ENCODE measurements at places on chromosomes 6 and 20.
A peak's percentile ranks its signal among the peaks of the same experiment; 100 is the strongest.

- DNase-seq = no peak
Measured at GRCh38 chr6:24358219-24358821, 461 bp upstream of the DCDC2 start.

DNA sequence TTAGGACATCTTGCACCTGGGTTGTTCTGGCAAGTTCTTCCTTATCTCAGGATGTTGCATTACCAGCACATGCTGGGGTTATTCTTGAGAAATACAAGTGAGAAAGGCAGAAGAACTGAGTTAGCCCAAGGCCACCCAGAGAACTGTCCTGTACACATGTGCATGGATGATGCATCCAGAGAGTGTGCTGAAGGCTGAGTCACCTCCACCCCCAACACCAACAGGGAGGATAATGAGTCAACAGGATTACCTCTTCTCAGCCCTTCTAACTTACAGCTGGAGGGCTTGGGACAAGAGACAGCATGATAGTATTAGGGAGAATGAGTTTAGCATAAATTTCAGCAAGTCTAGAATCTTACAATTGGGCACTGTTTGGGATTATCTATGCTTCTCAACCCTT is 8.5 kb downstream of the SCGN start:
- peak; percentile 53 for DNase-seq

DNA sequence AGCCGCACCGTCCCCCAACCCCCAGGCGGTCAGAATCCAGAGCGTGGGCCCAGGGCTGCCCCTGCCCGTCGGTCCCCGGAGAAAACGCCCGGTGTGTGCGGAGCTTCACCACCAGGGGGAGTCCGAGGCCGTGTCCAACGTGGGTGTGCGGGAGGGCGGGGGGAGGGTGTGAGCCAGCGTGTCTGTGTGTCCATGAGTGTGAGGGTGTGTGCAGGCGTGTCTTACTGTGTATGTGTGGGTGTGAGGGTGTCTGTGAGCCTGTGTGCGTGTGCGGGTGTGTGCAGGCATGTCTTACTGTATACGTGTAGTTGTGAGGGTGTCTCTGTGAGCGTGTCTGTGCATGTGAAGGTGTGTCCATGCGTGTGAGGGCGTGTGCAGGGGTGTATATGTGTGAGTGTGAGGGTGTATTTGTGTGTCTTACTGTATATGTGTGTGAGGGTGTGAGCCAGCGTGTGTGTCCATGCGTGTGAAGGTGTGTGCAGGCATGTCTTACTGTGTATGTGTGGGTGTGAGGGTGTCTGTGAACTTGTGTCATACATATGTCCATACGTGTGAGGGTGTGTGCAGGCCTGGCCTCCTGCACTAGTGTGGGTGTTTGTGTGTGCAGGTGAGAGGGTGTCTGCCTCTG is 24.6 kb upstream of the GATA5 start:
- DNase-seq = peak; percentile 35

DNA sequence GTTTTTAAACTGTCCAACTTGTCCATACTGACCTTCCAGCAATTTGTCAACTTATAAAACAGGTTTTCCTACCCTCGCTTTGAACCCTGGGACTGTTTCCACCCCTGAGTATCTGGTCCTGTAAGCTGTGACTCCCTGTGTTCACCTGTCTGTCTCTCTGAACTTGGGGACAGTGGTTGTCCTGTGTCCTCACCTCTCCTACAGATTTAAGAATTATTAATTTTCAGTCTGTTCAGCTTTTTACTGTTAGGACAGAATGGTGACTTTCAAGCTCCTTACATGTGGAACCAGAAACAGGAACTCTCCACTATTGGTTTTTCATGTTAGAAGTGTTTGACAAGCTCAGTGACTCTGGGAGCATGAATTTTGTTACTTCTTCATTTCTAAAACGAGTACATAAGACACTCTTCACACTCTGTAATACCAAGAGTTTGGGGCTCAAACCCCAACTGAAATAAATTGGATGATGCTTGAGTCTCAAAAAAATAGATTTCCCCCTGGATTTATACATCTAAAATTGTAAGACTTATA is 713.9 kb downstream of the COL12A1 start:
- no peak for DNase-seq

GRCh38 chr6:138410972-138411880 is 7.2 kb downstream of the HEBP2 start:
- DNase-seq = peak; percentile 36

GRCh38 chr6:22656706-22657351 is 87.5 kb downstream of the HDGFL1 start:
- DNase-seq = no peak

DNA sequence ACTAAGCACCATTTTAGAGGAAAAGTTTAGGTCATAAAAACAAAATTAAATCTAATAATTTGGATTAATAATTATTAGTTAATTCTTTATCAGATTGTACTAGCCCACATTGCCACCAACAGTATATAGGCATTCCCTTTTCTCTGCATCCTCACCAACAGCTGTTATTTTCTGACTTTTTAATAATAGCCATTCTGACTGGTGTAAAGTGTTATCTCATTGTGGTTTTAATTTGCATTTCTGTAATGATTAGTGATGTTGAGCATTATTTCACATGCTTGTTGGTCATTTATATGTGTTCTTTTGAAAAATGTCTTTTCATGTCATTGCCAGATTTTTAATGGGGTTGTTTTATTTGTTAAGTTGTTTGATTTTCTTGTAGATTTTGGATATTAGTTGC is 319.1 kb upstream of the SYNCRIP start:
- DNase-seq = no peak

DNA sequence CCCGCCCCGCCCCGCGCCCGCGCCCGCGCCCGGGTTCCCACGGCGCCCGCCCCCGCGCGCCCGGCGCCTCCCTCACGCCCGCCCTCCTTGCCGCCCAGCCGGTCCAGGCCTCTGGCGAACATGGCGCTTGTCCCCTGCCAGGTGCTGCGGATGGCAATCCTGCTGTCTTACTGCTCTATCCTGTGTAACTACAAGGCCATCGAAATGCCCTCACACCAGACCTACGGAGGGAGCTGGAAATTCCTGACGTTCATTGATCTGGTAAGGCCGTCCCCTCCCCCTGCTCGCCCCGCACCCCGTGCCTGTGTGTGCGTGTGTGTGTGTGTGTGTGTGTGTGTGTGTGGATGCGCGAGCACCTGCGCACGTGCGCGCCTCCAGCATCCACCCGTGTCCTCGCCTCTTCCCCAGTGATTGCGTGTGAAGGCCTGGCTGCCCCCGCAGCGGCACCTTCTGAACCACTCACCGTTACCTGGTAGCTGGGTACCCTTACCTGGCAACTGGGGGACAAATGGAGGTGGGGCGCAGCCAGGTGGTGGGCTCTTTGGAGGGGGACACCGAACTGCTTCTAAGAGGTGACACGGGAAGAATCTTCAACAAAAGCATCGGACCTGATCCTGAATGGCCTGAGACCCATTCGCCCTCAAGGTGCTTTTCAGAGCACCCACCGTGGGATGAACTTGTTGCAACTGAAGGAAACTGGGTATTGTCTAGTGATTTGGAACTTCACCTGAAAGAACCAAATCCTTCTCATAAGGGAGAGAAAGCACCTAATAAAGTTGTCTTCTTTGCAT is at the start of gene AIG1:
AIG1 (plus strand) TSS at position 84 of the 791 bp plus-strand sequence; CDS start at position 121, 37 bp downstream.
- DNase-seq = peak; percentile 33

DNA sequence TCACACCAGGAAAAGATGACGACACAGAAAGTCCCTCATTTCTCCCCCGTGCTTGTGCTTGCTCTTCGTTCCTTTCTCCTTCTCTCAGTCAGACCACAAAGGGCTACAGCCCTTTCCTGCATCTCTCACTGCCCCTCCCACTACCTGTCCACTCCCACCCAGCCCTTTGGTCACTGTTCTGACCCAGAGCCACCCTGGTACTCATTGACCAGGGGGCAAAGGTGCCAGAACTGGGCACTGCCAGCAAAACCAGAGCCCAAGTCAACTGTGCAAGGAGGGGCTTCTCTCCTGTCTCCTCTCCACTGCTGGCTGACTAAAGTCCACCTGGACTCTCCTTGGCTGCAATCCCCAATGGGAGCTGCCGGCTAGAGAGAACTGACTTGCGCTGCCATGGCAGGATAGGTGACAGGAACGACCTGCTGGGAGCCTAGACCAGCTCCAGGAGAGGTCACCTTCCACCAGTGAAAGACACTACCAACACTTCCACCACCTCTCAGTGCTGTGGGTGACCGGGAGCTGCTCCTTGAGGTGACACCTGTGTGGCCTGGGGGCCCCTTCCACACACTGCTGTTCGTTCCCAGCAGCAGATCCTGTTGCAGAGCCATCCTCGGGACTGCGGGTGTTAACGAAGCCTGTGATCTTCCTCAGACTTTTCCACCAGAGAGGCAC is 32.8 kb downstream of the KCNK17 start:
- no peak for DNase-seq

GRCh38 chr6:34697904-34698559 is 1.5 kb upstream of the ILRUN start:
- DNase-seq = no peak

- no peak for DNase-seq
Measured at GRCh38 chr6:37675606-37676005, 22.1 kb downstream of the MDGA1 start.

DNA sequence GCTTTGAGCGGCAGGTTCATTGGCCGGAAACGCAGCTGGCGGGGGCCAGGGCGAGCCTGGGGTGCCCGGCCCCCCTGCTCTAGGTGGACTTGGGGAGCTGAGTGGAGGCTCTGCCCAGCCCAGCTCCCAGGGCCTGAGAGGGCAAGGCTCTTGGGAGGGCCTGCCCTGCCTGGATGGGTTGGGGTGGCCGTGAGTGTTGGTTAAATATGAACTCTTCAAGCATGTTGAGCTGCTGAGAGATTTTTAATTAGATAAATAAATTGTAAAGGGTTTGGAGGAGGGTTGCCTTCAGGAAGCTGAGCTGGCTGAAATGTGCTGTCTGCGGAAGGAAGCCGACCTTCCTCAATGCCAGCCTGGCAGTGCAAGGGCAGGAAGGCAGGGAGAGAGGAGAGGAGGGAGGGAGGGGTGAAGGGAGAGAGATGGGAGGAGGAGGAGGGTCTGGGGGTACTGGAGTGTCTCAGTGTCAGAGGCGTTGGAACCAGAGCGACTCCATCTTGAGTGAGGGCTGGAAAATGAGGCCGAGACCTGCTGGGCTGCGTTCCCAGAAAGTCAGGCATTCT is 39.4 kb upstream of the PMEPA1 start:
- no peak for DNase-seq

- DNase-seq = no peak
Measured at GRCh38 chr20:62776035-62776691, 20.1 kb upstream of the MRGBP start.

DNA sequence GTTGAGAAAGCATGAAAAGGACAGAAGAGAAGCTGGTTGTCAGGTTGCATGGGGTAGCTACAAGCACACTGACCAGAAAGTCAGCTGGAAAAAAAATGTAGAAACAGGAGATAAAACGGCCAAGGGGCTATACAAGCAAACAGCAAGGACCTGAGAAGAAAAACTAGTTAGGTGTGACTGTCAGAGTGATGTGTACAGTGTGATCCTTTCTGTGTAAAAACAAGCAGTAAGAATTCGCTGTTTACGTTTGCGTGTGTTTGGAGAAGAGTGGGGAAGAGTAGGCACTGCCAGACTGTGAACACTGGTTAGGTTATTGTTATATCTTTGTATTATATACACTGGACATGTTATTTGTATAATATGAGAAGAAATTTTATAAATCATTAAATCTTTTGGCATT is 28.1 kb downstream of the PTPN1 start:
- no peak for DNase-seq

DNA sequence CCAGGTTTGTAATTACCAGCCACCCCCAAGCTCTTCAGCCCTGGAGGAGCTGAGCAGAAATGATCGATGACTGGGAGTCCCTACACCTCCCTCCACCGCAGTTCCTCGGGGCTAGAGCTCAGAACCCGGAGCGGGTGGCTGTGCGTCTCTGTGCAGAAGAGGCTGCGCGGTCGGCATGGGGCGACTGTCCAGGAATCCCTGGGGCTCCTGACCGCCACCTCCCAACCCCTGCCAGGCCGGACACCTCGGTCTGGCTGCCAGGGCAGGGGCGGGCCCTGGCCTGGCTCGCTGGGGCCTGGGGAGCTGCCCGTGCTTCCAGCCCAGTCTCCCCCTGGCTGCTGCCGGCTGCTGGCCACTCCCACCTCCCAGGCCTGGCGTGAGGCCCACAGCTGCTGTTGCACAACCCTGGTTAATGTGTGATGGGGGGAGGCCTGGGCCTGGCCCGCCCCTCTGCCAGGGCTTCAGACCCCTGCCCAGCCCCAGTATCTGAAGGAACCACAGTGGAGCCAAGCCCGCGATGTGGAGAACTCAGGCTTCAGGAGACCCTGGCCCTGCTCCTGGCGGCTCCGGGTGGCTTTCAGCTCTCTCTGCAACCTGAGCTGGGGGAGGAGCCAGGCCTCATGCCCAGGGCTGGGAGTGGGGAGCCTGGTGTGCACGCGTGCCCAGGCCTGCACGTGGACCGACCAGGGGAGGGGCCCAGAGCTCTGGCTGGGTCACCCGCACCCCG is 1.2 kb downstream of the SLC2A4RG start:
- peak; percentile 76 for DNase-seq

GRCh38 chr6:45115696-45116095 is 212.4 kb upstream of the RUNX2 start:
- peak; percentile 70 for DNase-seq

GRCh38 chr6:107665382-107665781 is 158.7 kb downstream of the SCML4 start:
- no peak for DNase-seq

- DNase-seq = peak; percentile 27
Measured at GRCh38 chr20:50335105-50335504, 144.5 kb downstream of the CEBPB start.

DNA sequence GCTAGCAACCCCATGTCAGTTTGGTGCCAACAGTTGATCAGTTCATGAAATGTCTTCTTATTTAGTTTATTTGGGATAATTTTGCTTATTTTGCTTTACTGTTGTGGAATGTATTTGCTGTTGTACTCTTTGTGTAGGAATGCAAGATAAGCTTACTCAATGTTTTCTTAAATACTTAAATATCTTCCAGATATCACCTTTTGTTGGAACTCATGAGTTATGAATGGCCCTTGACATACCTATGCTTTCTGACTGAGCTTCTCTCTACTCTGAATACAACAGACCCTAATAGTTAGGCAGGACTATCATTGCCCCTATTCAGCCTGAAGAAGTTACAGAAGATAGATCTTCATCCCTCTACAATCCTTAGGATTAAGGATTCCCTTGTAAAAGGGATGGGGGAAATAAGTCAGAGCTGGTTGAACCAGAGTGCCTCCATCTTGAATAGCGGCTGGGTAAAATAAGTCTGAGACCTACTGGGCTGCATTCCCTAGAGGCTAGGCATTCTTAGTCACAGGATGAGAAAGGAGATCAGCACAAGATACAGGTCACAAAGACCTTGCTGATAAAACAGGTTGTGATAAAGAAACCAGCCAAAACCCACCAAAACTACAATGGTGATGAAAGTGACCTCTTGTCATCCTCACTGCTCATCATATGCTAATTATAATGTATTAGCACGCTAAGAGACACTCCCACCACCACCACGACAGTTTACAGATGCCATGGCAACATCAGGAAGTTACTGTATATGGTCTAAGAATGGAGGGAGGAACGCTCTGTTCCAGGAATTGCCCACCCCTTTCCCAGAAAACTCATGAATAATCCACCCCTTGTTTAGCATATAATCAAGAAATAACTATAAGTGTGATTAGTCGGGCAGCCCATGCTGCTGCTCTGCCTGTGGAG is 196.9 kb downstream of the AKAP7 start:
- DNase-seq = no peak

GRCh38 chr6:107319906-107320530 is 139.3 kb downstream of the PDSS2 start:
- DNase-seq = no peak

- no peak for DNase-seq
Measured at GRCh38 chr6:122059918-122060317, 339.5 kb upstream of the HSF2 start.

GRCh38 chr6:55379895-55380294 is 52.6 kb downstream of the GFRAL start:
- DNase-seq = no peak
